ENCODE measurements at places on chromosomes 1 and 21.

DNA sequence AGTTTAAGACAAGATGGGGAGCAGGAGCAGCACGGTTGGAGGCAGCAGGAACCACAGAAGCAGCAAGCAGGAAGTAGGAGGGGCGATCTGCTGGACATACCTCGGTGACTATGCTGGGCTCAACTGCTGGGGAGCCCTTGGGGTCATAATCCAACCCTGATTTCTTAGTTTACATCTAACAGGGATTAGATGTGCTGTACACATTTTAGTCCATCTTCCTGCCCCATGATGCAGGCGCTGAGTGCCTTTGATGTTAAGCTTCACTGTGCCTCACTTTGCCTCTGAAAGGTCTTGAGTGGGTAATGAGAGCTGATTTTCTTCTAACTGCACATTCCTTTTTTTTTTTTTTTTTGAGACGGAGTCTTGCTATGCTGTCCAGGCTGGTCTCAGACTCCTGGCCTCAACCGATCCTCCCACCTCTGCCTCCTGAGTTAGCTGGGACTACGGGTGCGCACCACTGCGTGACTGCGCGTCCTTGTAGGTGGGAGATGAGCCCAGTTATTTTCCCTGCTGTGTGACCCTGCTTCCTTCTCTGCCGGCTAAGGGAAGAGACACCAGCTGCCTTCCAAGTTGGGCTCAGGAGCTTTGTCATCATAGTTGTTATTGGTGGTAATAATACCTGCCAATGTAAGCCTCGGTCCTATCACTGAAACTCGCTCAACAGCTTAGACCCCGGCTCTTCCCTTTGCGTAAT is 1.1 kb upstream of the RCAN3 start:
- DNase-seq: peak; percentile 43

DNA sequence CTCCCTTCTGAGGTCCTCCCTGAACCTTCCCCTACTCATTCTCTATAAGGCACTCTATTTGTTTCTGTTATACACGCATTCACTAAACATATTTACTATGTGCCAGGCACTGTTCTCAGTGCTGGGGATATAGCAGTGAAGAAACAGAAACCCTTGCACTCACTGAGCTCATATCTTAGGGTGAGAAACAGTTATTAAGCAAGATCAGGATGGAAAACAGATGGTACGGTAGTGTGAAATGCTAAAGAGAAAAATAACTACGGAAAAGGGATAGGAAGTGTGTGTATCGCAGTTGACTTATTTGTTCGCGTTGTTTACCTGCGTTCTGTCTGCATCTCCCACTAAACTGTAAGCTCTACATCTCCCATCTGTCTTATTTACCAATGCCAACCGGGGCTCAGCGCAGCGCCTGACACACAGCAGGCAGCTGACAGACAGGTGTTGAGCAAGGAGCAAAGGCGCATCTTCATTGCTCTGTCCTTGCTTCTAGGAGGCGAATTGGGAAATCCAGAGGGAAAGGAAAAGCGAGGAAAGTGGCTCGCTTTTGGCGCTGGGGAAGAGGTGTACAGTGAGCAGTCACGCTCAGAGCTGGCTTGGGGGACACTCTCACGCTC is 572 bp downstream of the CYB5RL start:
- DNase-seq: no peak

DNA sequence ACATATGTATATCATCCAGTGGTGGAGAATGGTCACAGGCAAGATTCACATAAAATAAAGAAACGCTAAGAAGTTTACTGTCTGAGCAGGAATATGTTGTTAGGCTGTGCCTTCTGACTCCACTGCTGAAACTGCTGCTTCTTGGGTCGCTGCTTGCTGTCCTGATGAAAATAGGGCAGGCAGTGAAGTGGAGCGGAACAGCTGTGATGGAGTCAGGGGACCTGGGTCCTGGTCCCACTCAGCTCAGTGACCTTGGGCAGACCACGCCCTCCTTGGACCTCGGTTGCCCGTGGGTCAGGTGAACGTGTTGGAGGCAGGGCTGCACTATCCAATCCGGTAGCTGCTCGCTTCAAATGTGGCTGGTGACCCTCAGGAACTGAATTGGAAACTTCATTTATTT is 33.4 kb upstream of the IFFO2 start:
- DNase-seq: no peak

- no peak for DNase-seq
These were observed 61.6 kb upstream of the PPM1J start for GRCh38 chr1:112776688-112777087.

GRCh38 chr1:109306832-109307273 is at the start of gene MYBPHL:
Gene MYBPHL (minus strand): TSS chr1:109307011. CDS start chr1:109306991, 20 bp downstream.
- DNase-seq: no peak

- no peak for DNase-seq
These were observed 71.3 kb downstream of the HLX start for GRCh38 chr1:220950576-220950975.

DNA sequence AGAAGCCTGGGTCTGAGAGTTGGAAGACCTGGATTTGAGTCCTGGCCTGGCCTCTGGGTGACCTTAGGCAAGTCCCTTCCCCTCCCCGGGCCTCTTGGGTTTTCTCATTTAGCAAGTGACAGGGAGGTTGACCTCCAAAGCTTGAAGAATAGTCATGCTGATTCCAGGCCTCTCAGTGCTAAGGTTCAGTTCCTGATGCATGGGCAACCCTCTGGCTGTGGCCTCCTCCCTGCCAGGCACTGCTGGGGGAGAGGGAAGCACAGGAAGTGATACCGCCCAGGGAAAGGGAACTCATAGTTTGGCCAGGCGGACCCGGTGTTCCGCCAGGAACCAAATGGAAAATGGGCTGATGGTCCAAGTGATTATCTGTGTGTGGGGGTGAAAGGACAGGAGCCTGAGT is 23.6 kb upstream of the WASF2 start:
- DNase-seq: no peak

GRCh38 chr1:47678464-47678980 is 240.7 kb downstream of the FOXD2 start:
- no peak for DNase-seq

DNA sequence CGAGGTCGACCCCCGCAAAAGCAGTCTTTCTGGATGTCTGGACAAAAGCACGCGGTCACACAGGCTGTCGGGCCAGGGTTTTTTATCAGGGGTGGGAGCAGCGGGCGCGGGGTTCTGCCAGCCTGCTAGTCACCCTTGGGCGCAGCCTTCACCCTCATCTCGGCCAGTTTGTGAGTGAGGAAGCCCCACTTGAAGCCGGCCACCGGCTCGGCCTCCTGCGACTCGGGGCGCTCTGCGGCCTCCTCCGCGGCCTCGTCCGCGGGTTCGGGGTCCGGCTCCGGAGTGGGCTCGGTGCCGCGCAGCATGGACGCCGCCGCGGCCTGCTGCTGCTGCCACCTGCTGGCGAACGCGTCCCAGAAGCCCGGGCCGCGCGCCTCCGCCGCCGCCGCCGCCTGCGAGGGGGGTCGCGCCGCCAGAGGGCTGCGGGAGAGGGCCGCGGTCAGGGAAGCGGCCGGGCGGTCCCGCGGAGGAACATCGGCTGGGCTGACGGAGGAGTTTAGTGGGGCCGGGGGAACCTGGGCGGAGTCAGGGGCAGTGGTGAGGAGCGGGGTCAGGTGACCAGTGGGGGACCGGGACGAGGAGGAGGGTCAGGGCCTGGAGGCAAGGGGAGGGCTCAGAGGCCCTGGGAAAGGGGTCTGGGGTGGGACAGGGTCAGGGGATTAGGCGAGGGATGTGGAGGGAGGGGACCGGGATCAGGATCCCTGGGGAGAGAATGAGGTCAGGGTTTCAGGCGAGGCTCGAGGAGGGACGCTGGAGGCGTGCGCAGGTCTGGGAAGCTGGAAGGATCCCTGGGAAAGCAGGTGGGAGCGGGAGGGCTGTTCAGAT is 4.5 kb downstream of the C1orf232 start:
- peak; percentile 39 for DNase-seq

DNA sequence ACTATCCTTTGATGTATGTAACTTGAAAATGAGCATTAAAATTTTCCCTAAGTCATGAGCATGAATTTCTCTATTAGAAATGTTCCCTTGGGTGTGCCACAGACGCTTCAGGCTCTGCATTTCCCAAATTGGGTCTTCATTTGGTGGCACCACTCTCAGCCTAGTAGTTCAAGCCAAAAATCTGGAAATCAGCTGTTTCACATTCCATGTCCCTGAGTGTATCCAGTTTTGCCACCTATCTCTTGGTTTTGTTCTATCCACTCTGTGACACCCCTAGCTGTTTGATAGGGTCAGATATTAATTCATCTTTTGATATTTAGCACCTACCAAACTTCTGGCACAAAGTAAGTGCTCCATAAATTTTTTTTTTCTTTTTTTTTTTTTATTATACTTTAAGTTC is 89.5 kb upstream of the DPH5 start:
- no peak for DNase-seq

DNA sequence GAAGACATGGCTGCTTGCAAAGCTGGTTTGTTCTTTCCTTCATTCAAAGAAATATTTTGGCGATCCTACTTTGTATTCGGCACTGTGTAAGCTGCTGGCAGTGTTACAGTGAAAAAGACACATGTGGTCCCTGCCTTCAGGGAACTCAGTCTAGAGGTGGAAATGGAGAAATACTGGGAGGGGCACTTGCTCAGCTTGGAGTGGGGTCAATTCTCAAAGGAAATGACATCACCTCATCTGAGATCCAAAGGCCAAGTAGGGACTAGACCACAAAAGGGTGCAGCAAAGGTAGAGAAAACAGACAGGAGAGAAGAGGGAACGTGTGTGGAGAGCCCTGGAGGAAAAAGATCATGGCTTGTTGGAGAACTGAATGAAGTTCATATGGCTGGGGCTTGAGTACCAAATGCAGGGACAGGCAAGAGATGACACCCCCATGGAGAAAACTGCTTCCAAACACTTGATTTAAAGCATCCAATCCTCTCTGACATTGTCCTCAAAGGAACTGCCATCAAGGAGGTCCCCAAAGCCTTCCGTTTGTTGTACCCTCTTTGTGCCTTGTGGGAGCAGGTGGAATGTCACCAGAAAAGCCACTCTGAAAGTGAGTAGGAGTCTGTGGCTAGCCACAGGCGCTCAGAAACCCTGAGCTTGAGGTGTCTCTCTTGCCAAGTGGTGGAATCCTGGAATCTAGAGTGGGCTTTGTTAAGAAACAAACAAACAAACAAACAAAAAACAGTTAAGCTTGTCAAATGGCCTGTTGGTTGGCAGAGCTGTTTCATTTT is 48.3 kb upstream of the TDRD10 start:
- DNase-seq: no peak

GRCh38 chr1:108129999-108130398 is 70.1 kb downstream of the SLC25A24 start:
- DNase-seq: no peak

DNA sequence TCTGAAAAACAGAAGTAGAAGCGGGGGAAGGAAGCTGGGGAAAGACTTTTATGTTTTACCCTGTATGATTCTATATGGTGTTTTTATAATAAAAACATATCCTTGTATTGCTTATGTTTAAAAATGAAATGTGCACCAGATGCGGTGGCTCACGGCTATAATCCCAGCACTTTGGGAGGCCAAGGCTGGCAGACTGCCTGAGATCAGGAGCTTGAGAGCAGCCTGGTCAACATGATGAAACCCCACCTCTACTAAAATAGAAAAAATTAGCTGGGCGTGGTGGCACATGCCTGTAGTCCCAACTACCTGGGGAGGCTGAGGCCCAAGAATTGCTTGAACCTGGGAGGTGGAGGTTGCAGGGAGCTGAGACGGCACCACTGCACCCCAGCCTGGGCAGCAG is 155.4 kb downstream of the SMYD3 start:
- no peak for DNase-seq

- DNase-seq: no peak
These were observed 178.6 kb downstream of the BACH1 start for GRCh38 chr21:29477347-29477746.

GRCh38 chr1:89261926-89262515 is 10.6 kb downstream of the GBP5 start:
- DNase-seq: no peak

DNA sequence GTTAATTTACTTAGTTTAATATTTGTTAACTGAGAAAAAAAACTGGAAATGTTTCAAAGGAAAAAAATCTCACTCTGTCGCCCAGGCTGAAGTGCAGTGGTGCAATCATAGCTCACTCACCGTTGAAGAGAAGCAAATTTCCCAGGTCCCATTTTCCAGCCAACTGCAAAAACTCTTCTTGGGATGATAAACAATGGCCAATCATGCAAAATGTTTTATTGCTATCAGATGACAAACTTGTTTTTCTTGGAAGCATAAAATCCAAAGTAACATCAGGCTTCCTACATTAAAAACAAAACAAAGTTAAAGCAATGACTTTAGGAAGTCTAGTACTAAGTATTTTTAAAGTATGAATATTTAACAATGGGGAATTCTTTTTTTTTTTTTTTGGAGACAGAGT is 84.9 kb downstream of the LYST start:
- no peak for DNase-seq

- peak; percentile 38 for DNase-seq
These were observed 136.6 kb upstream of the GFI1 start for GRCh38 chr1:92623187-92623778.

GRCh38 chr21:45279446-45280177 is 8.1 kb downstream of the POFUT2 start:
- DNase-seq: no peak

DNA sequence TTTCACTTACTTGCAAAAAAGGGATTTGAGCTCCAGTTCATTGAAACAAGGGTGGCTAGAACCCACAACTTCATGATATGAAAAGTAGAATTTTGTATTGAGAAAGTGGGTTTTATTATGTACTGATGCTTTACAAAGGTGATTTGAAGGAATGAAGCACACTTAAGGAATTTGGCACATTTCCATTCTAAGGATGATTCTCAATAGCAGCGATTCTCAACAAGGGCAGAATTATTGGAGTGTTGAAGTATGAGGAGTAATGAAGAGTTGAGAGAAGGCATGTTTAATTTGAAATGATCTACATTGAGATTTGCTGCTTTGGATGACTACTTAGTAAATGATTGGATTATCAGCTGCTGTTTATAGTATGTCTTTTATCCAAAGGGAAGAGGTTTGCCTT is 54.7 kb downstream of the FNBP1L start:
- no peak for DNase-seq

GRCh38 chr21:43908167-43908566 is 43.1 kb downstream of the AGPAT3 start:
- no peak for DNase-seq

- no peak for DNase-seq
These were observed 20.1 kb upstream of the COG2 start for GRCh38 chr1:230622151-230622550.

DNA sequence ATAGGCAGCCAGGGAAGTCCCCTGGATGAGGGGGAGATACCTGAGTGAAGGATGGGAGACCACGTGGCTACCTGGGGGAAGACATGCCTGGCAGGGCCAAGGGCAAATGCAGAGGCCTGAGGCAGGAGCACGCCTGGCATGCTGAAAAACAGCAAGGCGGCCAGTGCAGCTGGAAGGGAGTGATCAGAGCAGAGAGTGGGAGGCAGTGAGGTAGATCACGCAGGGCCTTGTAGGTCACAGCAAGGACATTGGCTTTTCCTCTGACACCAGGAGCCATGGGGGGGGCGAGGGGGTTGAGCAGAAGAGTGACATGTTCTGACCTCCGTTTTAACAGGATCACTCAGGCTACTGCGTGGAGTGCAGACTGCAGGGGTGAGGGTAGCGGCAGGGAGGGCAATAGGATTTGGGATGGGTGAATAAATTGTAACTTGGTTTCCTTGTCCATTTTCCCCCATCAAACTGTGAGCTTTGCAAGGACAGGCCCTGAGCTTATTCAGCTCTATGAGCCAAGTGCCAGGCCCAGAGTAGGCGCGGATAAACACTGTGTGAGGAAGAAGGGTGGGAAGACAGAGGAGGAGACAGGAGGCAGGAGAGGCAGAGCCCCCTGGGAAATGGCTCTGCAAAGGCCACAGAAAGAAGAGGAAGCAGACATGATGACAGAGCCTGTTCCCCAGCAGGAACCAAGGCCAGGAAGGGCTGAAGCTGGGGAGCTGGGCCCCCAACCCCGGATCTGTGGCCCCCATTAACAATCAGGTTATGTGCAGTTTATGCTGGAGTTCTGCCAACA is 16.6 kb downstream of the IFI6 start:
- no peak for DNase-seq
